ENCODE measurements at places on chromosomes 13 and 19.

GRCh38 chr13:90947976-90948375, 399.5 kb upstream of the MIR17HG start:
- DNase-seq: no peak

- no peak for DNase-seq
Measured at GRCh38 chr13:29540799-29541198, 54.7 kb downstream of the SLC7A1 start.

DNA sequence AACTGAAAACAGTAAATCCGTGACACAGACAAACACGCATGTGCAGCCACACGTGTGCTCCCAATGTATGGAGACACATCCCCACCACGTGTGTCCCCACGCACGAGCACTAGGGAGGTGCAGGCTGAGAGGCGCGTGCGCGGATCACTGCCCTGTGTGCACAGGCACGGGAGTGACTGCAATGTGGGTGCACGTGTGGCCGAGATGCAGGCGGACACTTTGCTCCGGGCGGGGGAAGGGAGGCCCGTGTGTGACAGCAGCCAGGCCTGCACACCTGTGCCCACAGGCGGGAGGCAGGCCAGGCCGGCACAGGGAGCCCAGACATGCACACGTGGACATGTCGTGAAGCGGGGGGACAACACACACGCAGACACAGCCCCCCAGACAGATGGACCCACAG, 77.0 kb downstream of the PTPRS start:
- no peak for DNase-seq

DNA sequence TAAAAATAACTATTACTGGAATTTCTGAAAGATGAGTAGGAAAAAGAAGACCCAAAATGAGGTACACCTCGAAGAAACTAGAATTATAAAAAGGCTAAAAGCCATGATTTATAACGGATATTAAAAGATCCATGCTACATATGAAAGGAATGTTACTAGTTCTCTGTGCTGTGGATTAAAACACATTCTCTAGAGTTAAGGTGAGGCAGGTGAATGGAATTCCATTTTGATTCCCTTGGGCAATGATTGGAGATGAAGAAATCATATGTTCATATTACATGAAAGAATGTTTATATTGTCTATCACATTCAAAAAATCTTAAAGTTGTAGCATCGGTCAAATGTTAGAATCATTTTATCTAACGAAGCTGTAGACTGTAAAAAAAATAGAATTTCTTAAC, 783.7 kb downstream of the PCDH9 start:
- DNase-seq: no peak

DNA sequence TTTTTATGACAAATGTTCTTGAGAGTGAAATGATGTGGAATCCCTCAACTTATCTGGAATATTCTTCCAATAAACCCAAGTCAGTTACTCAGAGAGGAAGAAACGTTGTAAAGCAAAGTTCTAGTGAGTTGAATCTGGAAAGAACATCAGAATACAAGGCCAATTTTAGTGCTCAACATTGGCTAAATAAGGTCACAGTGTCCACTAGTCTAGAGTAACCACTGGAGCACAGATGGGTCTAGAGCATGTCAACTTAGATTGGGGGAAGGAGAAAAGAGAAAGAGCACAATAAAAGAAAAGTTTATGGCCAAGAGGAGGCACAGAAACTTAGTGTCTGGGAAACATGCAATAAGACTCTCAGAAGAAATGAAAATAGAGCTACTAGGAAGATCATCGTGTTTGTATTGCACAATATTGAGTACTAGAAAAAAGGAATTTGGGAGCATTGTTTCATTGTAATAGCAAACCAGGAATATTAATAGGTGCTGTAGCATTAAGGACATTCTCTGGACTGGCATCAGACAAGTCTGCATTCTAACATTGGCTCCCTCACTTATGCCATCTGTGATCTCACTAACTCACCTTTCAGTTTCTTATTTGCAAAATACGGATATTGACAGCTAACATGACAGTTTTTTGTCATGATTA, 1318.5 kb downstream of the PCDH9 start:
- DNase-seq: no peak

GRCh38 chr13:67156723-67157060, 73.4 kb downstream of the PCDH9 start:
- DNase-seq: no peak

DNA sequence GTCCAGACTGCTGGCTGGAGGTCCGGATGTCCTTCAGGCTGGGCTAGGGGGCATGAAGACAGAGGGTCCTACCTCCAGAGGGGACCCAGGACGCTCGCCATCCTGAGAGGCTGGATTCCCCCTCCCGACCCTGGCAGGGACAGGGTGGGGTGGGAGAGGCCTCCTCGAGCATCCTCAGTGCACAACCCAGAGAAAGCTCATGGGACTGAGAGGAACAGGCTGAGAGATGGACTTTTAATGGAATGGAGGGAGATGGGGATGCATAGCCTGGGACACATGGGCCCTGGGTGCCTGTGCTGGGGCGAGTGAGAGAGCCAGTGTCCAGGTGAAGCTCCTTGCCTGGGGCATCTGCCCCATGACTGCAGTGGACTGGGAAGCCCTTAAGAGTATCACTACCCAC, 3.1 kb downstream of the ACTL9 start:
- no peak for DNase-seq

DNA sequence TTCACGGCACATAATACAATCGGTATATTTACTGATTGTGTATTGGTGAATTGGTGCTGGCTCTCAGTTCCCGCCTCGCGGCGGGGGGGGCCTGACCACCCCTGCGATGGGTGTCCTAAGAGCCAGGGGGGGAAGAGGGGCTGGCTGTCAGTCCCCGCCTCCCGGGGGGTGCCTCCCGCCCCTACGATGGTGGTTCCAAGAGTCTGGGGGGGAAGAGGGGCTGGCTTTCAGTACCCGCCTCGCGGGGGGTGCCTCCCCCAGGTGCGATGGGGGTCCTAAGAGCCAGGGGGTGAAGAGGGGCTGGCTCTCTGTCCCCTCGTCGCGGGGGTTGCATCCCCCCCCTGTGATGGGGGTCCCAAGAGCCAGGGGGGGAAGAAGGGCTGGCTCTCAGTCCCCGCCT, 2321.8 kb upstream of the PCDH20 start:
- DNase-seq: no peak

- no peak for DNase-seq
Measured at GRCh38 chr19:42508892-42509444, 19.3 kb downstream of the CEACAM1 start.

- peak; percentile 27 for DNase-seq
Measured at GRCh38 chr19:18340190-18340989, at the start of gene PGPEP1. Gene PGPEP1 (plus strand): TSS chr19:18340598. CDS start chr19:18340682, 84 bp downstream.

- DNase-seq: no peak
Measured at GRCh38 chr19:5205381-5205780, 135.2 kb downstream of the PTPRS start.

DNA sequence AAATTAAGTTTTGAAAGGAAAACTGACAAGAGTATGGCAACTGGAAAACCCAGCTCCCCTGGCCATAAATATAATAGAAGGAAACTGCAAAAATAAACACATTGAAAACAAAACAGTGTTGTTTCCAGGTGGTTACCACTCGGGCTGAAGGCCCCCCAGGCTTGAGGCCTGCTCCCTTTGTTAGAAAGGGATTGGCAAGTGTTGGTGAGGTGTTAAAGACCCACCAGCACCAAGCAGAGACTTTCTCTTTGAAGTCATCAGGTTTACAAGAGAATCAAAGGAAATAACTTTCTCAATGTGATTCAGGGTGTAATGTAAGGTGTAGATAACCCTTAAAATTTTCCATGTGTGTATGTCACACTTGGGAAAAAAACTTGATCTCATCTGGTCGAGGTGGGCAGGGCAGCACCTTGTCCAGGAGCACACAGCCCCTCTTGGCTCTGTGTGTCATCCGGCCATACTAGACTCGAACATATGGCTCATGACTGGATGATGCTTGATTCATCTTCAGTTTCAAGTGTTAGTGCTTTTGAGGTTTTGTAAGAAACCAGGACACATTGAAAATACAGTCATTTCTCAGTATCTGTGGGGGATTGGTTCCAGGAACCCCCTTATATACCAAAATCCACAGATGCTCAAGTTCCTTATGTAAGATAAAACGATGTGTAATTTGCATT, 7.8 kb downstream of the ACTN4 start:
- no peak for DNase-seq

GRCh38 chr13:108225440-108225839, 7.2 kb downstream of the ABHD13 start:
- DNase-seq: no peak

All from stimulated activated CD4-positive, alpha-beta T cell treated with anti-CD3 and anti-CD28 coated beads, TNF-alpha, amount 100 ng/mL, for 4 hours (primary cell).